ENCODE measurements at places on chromosomes 7 and 10. TPM values are rescaled to one million over a fixed set of nuclear protein-coding genes. Genes with fewer than 3 reads are reported as not detected.

DNA sequence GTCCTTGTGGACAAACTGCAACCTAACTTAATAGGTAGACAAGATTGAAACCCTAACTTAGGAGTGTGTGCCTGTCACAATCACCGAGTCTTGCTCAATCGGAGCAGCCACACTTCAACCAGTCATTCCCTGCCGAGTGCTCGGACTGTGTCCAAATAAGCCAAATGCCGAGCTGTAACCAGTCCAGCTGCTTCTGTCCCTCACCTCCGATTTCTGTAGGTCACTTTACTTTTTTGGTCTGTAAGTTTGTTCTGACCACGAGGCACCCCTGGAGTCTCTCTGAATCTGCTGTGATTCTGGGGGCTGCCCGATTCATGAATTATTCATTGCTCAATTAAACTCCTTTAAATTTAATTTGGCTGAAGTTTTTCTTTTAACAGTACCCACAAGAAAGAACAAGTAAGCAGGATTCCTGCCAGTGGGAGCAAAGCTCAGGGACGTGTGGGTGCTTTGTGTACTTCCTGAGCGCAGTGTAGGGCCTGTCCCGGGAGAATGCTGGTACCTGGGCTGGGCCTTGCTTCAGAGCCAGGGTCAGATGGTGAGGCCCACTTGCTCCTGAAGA lies 140.1 kb downstream of the ACTR3B start:
- no peak for DNase-seq

Gene TWIST1
- 5.7 TPM for total RNA-seq

GRCh38 chr7:40316176-40316575 lies 181.4 kb downstream of the SUGCT start:
- DNase-seq = peak; percentile 46

GRCh38 chr10:73932620-73933112 lies 21.7 kb downstream of the PLAU start:
- DNase-seq = no peak

- DNase-seq = no peak
Measured at GRCh38 chr10:4391683-4392082, 434.3 kb upstream of the AKR1E2 start.

Gene MCM10
- 1.5 TPM for total RNA-seq

Gene CARD11
- 6.6 TPM for total RNA-seq

DNA sequence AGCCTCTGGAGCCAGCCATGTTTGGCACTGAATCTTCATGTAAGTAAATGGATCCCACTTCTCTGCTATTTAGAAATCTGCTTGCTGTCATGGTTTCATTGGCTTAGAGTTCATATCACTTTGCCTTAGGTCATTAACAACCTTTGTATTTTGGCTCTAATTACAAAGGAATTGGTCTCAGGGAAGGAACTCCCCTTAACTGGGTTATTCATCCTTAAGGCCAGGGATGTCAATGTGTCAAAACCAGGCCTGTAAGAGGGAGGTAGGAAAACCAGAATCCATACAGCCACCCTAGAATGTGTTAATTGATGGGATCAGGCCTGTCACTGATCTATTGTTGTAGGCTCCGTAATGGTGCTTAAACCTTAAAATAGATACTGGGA lies 67.3 kb downstream of the ST7 start:
- no peak for DNase-seq

DNA sequence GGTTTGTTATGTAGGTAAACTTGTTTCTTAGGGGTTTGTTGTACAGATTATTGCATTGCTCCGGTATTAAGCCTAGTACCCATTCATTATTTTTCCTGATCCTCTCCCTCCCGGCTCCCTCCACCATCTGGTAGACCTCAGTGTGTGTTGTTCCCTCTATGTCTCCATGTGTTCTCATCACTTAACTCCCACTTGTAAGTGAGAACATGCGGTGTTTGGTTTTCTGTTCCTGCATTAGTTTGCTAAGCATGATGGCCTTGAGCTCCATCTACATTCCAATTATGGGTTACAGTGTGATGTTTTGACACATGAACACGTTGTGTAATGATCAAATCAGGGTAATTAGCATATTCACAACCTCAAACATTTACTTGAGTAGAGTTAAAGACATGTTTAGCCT lies 237.5 kb downstream of the ABCA13 start:
- no peak for DNase-seq

GRCh38 chr10:133393401-133394063 lies 425 bp upstream of the MTG1 start:
- no peak for DNase-seq

Gene SDK1
- total RNA-seq = 4.2 TPM

Gene BLVRA
- 48.9 TPM for total RNA-seq

- DNase-seq = no peak
Measured at GRCh38 chr10:16913266-16913665, 96.0 kb upstream of the RSU1 start.

GRCh38 chr7:69603351-69603750 lies 5.1 kb downstream of the AUTS2 start:
- DNase-seq = no peak

DNA sequence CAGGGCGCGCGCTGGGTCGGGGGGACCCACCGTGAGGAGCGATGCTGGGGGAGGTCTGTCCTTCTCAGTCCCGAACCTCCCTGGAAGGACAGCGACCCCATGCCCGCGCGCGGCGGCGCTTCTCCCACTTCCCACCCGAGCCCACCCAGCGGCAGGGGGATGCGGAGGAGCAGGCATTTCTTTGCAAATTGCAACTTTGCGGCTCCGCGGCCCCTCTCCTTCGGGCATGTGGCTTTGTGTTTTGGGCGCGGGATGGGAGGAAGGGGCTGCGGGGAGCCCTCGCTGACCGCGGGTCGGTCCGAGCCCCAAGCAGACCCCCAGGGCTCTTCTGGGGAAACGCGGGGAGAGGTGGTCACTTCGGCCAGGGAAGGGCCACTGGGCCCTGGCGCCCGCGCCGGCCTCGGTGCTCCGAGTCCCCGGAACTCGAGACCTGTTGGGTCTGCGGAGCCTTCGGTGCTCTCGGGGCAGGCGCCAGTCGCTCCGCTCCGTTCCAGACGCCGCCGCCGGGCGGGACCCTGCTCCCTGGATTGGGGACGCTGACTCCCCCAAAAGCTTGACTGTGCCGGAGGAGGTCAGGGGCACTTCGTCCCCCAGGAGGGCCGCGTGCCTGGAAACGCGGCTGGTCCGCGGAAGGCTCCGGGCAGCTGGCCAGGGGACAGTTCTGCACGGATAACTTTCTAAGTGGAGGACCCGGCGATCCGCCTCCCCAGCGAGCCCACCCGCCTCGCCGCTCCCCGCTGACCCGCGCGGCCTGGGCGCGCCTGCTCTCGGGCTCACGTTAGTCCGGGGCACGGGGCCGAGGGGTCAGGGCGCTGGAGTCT lies 164.2 kb upstream of the DPP6 start:
- no peak for DNase-seq

Gene GIMAP2
- total RNA-seq = not detected

DNA sequence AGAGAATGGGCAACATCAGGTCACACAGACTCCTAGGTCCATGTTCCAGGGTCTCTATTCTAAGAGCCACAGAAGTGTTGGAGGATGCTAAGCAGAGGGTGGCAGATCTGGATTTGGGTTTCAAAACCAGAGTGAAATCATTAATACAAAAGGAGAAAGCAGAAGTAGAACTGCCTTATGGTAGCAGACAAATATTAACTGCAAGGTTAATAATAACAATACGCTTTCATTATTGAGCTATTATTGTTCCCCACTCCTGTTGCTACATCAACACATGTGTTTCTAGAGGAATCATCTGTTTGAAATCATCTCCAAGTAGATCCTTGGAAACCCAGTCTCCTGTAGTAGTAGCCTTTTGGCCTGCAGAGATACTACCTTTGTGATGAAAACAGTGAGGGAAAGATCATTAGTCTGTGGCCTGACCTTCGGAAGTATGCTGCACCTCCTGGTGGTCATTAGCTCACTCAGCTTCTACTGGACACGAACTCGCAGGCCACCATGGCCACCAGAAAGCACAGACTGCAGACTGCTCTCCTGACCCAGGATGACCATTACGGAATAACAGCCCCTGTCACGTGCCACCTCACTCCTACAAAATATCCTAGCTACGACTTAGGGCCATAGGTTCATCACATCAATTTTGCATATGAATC lies 84.6 kb downstream of the XPNPEP1 start:
- no peak for DNase-seq

- DNase-seq = no peak
Measured at GRCh38 chr10:86522510-86522855, 891 bp upstream of the WAPL start.

Gene CPN1
- not detected for total RNA-seq

DNA sequence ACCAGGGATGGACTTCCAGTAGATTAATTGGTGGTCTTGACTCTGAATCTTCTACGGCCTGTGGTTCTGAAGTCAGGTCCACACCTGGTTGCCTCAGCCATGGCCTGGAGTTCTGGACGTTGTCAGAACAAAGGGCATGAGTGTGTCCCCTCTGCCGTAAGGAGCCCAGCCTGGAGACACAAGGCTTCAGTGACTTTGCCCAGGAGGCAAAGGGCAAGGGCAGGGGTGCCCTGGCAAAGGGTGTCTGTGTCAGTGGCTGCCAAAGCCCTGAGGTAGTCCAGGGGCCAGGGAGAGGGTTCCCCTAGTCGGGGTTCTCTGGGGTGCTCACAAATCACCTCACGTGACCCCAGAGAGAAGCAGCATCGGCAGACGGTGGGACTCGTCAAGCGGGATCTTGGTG lies 273.2 kb upstream of the ZNF32 start:
- DNase-seq = no peak

DNA sequence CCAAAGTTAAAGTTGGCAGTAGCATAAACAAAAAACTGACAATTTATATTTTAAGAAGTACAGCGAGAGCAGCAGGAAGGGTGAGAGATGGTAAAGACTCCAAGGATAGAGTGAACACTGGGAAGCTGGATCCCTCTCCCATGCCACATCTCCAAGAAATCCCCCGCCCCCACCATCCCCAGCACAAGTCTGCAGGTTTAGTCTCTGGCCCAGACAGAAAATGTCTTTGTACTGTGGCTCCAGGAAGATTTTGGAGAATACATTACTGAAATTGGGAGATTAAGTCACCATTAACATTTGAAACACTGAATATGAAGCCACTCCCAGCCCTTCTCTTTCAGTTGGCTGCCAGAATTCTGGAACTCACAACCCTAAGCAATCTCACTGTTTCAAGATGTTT lies 140.3 kb downstream of the MACC1 start:
- DNase-seq = no peak

Gene BEND7
- 21.1 TPM for total RNA-seq

GRCh38 chr7:151648429-151648828 lies 128.7 kb upstream of the RHEB start:
- DNase-seq = no peak

Gene EFCAB10
- total RNA-seq = 0.38 TPM

Gene LCOR
- 72.8 TPM for total RNA-seq

DNA sequence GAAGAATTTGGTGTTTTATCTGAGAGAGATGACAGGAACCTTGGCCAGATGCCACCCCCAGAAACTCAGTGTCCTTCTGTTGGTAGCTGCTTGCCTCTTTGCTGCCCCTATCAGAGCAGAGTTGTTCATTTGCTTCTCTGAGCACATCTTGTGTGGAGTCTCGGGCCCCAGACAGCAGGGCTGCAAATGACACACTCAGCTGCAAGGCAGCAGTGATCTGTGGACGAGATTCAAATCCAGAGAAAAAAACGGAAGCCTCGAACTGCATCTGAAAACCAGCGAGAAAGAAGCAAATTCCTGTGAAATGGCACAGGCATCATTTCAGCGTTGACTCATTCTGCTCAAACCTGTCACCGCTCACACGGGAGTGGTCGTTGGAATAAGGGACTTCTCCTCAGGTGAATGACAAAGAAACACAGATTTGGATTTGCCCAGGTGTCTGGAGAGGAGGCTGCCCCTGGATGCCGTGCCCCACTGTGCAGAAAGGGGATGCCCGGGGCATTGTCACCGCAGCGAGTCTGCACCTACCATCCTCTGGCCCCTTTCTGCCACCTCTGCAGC lies 144.7 kb downstream of the PFKFB3 start:
- DNase-seq = peak; percentile 31

DNA sequence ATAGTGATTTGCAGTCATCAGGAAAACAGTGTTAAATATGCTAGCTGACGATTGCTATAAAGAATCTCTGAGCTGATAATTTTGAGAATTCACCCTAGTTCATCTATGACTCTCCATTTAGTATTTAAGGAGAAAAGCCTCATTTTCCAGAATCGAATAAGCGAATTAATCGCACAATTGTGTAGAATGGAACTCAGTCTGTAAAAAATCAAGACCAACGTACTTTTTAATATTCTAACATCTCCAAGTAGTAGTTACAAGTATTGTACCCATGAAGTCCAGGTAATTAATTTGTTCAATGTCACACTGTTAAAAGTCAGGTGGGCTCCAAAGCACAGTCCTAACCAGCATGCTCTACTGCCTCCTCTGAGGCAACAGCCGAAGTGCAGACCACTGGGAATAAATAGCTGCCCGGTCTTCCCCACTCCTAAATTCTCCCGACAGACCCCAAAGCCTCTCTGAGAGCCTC lies 380 bp upstream of the AGBL3 start:
- DNase-seq = no peak

- DNase-seq = peak; percentile 77
Measured at GRCh38 chr10:79320820-79321493, 26.3 kb upstream of the PPIF start.

DNA sequence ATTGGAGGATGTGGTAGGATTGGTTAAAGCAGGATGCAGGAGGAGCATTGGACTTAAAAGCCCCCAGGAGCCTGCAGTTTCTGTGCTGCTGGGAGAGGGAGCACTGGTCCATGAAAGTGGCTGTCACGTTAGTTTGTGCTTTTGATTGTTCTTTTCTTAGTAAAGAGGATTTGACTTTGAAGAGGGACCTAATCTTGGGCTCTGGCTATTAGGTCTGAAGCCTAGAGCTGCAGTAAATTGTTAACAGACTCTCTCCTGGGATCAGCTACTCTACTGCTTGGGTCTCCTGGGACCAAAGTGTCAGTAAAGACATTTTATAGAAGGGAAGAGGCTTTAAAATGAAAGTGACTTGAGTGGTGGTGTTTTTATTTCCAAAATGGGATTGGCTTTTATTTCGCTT lies 3.7 kb downstream of the ZFYVE27 start:
- DNase-seq = no peak

Gene TEX47
- total RNA-seq = not detected

DNA sequence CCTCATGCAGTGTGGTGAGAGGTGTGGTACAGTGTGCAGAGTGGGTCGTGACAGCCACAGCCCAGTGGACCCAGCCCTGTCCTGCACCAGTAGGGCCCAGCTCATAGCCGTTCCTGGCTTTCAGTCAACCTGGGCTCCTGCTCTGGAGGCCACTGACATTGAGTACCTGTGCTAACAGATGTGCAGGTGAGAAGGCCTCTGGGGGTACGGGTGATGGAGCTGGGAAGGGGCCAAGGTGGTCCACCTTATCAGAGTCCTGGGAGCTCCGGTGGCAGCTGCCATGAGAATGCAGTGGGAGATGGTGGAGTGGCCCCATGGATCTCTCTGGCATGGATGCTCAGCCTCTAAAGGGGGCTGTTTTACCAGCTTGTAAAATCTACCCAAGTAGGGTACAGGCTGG lies 6.1 kb upstream of the TBRG4 start:
- DNase-seq = no peak

GRCh38 chr7:30968294-30968693 lies 4.5 kb downstream of the GHRHR start:
- DNase-seq = no peak

Gene CALHM2
- 1.2 TPM for total RNA-seq
